ENCODE measurements at places on chromosomes 12 and 14.

DNA sequence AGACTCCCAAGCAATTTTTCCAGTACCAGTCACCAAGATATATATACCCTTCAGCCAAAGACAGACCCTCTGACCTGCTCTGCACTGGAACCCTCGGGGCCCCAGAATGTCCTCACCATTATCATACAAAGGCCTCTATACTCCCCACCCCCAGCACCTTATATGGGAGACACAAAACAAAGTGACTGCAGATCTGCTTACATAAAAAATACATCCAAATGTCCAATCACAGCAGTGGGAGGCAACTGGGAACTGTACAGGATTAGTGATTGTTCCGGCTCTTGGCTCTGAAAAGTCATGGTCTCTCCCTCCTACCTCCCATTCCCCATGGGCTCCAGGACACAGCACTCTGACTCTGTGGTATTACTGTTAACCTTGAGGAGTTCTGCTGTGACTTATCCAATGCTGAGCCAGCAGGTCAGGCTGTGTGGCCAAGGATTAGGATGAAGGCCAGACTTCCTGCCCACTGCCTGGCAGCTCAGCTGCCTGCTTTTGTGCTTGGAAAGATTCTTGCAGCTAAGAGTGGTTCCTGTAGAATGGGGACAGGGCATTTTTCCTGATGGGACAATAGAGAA, 13.7 kb downstream of the OXA1L start:
- no peak for DNase-seq

GRCh38 chr14:100488057-100488456, 99.2 kb downstream of the BEGAIN start:
- no peak for DNase-seq

DNA sequence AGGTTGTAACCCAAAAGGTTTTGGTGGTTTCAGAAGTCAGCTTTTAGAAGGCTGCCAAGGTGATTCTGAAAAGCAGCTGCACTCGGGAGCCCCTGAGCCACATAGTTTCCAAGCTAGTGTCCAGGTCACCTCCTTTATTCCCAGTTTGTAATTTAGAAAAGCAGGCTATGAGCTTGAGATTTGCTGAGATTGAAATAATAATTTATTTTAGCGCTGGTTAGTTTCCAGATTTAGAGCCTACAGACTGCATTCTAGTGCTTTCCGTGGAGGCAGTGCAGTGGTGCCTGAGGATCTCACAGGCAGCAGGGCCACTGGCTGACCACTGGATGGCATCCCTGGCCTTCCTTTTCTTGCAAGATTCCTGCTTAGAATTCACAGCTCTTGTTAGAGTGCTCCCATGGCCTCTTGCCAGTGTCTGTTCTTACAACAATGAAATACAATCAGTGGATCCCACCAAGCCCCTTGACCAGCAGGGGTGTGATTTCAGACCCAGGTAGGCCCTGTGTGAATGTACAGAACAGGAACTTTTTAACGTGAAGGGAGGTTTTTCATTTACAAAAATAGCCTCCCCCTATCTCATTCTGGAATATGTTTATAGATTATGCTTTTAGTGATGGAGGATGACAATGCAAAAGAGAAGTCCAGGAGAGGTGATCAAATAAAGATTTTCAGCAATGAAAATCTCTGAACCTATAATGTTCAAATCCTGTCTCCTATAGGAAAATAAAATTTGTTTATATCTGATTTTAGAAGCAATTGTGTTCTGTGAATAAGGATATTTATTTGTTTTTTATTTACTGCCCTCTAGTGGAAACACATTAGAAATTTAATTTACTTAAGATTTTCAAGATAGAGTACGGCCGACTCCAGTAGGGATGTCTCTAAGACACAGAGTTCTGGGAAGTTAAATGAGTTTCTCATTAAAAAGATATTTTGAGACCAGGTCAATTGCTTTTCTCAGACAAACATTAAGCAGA, 362.1 kb upstream of the STXBP6 start:
- DNase-seq = no peak

DNA sequence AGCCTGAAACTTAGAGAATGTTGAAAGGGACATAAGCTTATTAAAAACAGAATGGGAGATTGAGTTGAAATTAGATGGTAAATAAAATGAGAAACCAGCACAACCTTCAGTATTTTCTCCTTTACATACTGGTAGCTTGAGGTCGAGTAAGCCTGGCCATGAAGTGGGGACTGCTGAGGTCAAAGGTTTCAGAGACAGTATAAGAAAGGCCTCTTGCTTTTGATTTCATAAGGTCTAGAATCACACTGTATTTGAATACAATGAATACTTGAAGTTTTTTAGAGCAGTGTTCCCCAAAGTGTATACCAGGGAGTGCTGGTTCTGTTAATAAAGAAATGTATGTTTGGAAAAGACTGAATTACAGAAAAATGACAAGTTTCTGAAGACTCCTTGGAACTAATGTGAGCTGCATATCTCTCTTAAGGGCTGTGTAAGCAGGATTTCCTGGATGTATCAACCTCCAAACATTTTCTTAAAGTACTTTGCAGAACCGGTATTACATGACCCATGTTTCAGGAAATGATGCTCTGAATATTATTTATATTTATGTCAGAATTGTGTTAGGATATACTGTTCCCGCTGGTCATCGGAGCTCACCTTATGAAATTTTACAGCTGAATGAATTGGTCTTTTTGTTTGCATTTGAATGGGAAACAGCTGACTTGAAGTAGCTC, 85.0 kb downstream of the AKAP6 start:
- no peak for DNase-seq

- DNase-seq = no peak
Measured at GRCh38 chr12:56954958-56955355, 2.5 kb downstream of the RDH16 start.

- no peak for DNase-seq
Measured at GRCh38 chr12:27060740-27061139, 21.6 kb downstream of the C12orf71 start.

- no peak for DNase-seq
Measured at GRCh38 chr12:116528498-116528897, 30.7 kb upstream of the MAP1LC3B2 start.

GRCh38 chr12:103503546-103504480, 8.0 kb upstream of the C12orf42 start:
- DNase-seq = no peak

DNA sequence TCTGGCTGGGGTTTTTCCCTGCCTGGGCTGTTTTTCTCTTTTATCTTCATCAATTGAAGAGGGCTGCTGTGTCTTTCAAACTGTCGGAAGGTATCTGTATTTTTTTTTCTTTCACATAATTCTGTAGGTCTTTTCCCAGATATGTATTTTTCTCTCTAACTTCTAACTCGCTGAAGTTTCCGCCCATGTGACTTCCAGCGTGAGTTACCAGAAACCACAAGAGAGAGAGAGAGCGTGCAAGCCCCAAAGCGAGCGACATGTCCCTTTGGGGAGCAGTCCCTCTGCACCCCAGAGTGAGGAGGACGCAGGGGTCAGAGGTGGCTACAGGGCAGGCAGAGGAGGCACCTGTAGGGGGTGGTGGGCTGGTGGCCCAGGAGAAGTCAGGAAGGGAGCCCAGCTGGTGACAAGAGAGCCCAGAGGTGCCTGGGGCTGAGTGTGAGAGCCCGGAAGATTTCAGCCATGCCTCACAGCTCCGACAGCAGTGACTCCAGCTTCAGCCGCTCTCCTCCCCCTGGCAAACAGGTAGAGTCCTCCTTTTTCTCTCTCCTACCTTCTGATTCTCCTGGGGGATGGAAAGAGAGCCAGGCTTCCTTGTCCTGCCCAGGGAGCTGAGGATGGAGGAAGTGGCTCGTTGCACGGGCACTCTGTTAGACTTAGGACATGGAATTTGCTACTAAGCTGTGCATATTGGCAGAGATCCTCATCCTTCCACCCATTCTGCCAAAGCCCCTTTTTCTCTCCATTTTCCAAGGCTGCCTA, at the start of gene BATF:
BATF (plus strand) TSS at position 246 of the 759 bp plus-strand sequence; CDS start at position 460, 214 bp downstream.
- DNase-seq = no peak

GRCh38 chr14:80942191-80942600, 658 bp upstream of the CEP128 start:
- no peak for DNase-seq

GRCh38 chr14:68564826-68565759, 227.8 kb downstream of the ZFP36L1 start:
- DNase-seq = no peak

DNA sequence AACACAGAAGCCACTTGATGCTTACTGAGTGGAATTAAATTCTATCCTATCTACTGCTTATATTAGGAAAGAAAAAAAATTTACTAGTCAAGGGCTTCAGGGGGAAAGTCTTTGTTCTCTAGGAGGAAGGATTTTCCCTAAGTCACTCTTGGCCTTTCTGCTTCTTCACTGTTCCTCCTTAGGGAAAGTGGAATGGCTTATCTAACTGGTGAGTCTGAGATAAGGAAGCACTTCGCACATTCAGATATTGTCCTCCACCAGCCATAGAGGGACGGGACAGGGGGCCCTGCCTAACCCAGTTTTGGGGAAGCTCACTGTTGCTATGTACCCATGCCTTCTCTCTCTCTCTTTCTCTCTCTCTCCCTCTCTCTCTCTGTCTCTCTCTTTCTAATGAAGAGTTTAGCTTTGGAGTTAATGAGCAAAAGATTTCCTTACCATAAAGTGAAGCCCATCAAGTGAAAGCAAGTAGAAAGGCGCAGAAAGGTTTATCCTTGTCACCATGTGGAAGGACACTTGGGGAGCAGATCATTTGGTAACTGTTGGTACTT, 450.6 kb downstream of the ZFP36L1 start:
- DNase-seq = no peak

DNA sequence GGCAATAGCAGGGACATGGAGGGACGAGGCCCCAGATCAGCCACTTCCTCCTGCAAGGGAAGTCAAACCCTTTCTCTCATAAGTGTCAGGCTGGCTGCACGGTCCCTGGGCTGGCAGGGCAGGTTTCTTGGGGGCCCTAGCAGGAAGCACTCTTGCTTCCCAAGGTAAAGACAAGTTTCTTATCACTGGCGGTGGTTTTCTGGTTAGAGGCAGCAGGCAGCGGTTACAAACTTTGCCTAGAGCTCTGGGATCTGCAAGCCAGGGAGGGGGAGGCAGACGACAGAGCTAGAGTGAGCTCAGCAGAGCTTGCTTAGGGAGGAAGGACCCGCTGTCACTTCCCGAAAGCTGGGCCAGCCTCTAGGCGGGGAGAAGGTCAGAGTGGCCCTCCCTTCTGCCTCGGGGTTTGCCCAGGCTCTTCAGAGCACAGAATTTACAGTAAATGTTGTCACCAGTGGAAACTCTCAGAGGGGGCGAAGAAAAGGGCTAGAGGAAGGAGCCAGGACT, 20.4 kb downstream of the BATF start:
- DNase-seq = no peak

GRCh38 chr12:58819985-58820384, 100.3 kb downstream of the LRIG3 start:
- DNase-seq = no peak

DNA sequence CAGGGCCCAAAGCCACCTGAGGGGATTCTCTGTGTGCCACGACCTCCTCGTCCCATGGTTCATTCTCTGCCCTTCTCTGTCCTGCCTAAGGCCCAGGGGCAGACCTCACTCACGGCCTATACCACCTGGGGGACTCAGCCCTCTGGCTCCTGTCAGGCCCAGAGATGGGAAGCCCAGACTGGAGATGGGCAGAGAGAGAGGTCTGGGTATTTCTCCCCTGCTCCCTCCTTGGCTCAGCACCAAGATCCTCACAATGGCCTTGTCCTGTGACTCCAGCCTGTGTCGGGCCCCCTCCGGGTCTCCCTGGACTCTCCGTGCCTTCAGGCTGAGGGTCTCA, 46.9 kb upstream of the BCL11B start:
- no peak for DNase-seq

DNA sequence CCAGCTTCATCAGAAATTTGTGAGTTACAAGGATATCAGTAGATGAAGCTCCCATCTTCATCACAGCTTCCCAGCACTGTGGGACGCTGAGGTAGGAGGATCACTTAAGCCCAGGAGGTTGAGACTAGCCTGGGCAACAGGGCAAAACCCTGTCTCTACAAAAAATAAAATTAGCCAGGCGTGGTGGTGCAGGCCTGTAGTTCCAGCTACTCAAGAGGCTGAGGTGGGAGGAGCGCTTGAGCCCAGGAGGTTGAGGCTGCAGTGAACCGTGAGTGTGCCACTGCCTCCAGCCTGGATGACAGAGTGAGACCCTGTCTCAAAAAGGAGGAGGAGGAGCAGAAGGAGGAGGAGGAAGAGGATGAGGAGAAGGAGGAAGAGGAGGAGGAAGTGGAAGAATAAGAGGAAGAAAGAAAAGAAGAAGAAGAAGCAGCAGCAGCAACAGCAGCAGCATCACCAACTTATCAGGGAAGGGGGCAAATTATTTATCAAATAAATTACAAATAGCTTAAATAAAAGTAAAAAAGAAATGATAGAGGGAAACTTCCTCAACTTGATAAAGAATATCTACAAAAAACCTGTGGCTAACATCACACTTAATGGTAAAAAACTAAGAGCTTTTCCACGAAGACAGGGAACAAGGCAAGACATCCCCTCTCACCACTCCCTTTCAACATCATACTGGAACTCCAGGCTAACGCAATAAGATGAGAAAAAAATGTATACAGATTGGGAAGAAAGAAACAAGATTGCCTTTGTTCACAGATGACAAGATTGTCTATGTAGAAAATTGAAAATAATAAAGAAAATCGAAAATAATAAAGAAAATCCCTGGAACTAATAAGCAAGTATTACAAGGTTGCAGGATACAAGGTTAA, 69.6 kb downstream of the NINJ2 start:
- DNase-seq = no peak

- DNase-seq = no peak
Measured at GRCh38 chr14:56494167-56494566, 85.4 kb upstream of the TMEM260 start.

GRCh38 chr12:91037276-91037675, 20.5 kb downstream of the KERA start:
- DNase-seq = no peak

DNA sequence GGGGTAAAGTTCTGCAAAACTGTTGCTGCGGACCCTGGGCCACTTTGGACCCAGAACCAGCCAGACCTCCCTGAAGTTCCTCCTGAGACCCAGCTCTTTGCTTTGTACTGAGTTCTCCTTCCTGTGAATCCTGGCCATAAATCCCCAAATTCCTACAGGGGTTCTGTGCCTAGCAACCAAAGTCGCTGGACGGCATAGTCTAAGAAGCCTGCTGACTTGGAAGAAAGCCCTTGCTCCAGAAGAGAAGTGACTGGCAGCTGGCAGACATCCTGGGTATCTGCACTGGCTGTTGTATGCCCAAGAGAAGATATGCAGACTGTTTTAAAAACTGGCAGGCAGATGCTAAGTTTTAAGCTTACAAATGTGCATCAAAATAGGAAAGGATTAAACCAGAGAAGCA, 99.9 kb upstream of the SLC24A4 start:
- no peak for DNase-seq

- no peak for DNase-seq
Measured at GRCh38 chr12:46657453-46658411, 168.1 kb downstream of the SLC38A4 start.

DNA sequence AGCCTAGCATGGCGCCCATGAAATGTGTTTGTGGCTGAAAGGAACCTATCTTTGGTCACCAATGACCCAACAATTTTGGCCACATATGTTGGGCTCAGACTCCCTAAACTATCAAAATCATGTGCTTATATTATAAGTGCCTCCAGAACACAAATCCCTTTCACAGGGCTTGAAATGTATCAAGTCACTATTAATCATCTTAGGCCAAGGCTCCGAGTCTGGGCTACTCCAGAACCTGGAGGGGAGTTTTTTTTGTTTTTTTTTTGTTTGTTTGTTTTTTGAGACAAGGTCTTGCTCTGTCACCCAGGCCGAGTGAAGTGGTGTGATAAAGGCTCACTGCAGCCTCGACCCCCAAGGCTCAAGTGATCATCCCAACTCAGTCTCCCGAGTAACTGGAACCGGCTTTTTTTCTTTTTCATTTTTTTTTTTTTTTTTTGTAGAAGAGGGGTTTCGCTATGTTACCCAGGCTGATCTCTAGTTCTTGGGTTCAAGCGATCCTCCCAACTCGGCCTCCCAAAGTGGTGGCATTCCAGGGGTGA, 989 bp upstream of the DRAM1 start:
- no peak for DNase-seq
